ENCODE measurements at places on chromosomes 1 and 21.

DNA sequence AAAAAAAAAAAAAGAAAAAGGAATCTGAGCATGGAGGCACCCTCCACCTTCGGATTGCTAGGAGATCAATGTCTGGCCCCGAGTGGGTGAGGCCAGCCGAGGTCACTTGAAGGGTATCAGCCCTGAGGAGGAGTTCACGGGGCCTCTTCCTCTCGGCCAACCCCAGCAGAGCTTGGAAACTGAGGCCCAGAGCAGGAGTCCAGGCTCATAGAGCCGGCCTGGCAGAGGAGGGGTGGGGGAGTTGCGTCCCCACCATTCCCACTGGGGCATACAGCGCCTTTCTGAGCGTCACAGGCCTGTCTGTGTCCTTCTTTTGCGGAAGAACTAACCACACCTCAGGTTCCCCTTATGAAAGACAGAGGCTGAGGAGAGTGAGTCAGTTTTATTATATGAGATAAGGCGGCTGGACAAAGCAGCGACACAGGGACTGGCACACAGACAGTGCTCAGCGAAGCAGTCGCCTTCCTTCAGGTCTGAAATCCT lies 17.1 kb upstream of the EPHA2 start:
- no peak for DNase-seq

- no peak for DNase-seq
Measured at GRCh38 chr1:112457955-112458354, 50.8 kb upstream of the WNT2B start.

DNA sequence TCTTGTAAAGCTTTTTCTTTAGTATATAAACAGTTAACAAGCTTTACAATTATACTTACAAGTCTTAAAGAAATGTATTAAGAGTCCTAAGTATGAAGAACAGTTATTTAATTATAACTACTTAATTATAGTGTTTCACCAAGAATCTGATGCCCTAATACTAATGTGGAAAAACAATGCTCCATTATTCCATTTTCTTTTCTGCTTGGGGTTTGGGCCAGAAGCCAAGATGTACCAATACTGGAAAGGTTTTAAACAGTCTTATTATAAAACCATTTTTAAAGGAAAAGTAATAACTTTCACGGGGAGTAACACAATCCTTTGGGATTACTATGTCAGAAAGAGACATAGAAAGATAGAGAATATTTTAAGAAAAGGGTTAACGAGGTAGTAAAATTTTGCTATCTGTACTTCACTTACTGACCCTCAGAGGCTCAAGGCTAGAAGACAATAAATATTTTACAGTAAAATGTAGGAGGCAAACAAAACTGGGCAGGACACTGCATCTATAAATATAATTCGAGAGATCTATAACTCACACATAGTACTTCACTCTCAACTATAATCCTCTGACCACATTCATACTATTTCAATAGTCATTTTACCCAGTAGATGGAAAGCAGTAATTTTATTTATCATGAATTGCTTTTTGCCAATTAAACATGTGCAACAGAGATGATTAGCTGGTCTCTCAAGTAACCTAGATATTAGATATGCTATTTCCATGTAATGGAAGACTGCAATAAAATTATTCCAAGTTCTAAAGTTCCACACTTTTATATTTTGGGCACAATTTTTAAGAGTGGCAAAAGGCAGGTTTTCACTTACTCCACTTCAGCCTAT lies 63.9 kb downstream of the LTN1 start:
- no peak for DNase-seq

- DNase-seq: no peak
Measured at GRCh38 chr1:197683895-197684553, 91.3 kb downstream of the DENND1B start.

GRCh38 chr1:226956942-226957713 lies 17.0 kb downstream of the COQ8A start:
- DNase-seq: no peak

GRCh38 chr1:17668624-17669175 lies 86.4 kb upstream of the ACTL8 start:
- DNase-seq: no peak

DNA sequence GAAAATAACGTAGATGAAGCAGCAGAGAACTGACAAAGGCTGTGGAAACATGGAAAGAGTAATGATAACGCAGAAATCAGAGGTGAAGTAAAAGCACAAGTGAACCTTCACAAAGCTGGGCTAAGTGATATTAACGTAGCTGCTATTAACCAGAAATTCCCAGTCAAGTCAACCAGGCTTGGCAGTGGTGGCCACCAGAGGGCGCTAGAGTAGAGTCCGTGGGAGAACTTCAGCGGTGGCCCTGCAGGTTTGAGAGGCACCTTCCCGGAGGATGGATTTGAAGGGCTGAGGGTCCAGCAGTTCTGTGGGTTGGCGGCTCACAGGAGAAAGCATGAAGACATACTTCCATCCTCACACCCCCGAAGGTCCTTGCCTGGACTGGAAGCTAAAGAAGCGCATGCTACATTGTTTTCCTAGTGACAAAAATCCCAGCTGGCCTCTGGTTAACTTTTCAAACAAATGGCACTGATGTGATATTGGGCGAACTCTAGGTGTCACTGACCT lies 81.7 kb upstream of the ZNF648 start:
- DNase-seq: peak; percentile 81

GRCh38 chr1:9746211-9746610 lies 77.6 kb downstream of the CLSTN1 start:
- no peak for DNase-seq

GRCh38 chr1:107664982-107665925 lies 299.7 kb downstream of the VAV3 start:
- no peak for DNase-seq

- DNase-seq: peak; percentile 94
Measured at GRCh38 chr1:8026153-8026975, at the start of gene ERRFI1. ERRFI1 (minus strand) TSS chr1:8026309; CDS start chr1:8015619, 10,690 bp downstream.

DNA sequence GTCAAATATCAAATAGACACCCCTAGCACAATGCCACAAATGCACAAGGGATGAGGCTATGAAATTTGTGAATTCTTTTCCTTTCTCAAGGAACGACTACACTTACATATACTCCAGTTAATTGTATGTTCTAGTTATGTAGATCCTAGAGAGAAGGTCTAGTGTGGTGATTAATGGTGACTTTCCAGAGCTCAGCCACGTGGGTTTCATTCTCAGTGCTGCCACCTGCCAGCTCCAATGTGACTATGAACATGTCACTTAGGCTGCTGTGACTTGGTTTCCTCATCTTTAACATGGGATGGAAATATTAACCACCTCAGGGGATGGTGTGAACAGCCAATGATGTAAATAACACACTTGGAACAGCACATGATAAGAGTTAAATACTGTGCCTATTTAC lies 138.3 kb downstream of the APP start:
- DNase-seq: no peak

- no peak for DNase-seq
Measured at GRCh38 chr1:9761855-9762254, 61.9 kb downstream of the CLSTN1 start.

- no peak for DNase-seq
Measured at GRCh38 chr1:181630838-181631237, 147.5 kb downstream of the CACNA1E start.

DNA sequence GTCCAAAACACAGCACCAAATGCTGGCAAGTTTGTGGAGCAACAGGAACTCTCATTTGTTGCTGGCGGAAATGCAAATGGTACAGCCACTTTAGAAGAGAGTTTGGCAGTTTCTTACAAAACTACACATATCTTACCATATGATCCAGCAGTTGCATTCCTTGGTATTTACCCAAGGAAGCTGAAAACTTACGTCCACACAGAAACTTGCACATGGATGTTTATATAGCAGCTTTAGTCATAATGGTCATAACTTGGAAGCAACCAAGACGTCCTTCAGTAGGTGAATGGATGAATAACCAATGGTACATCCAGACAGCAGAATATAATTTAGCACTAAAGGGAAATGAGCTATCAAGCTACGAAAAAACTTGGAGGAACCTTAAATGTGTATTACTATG lies 66.4 kb downstream of the MARK1 start:
- no peak for DNase-seq

DNA sequence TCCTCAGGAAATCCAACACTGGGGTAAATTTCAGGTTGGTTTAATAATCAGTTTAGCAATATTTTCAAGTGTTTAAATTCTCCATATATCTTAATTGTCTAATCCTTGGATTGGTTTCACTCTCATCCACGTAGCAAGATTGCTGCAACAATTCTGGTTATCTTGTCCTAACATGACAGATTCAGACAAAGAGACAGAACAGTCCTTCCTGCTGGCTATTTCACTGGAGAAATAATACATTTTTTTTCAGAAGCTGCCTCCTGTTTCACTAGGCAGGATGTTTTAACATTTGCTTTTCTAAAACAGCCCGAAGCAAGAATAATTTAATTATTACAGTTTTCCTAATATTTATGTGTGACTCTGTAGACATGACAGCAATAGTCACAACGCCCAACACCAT lies 2011.2 kb downstream of the NCAM2 start:
- DNase-seq: no peak

DNA sequence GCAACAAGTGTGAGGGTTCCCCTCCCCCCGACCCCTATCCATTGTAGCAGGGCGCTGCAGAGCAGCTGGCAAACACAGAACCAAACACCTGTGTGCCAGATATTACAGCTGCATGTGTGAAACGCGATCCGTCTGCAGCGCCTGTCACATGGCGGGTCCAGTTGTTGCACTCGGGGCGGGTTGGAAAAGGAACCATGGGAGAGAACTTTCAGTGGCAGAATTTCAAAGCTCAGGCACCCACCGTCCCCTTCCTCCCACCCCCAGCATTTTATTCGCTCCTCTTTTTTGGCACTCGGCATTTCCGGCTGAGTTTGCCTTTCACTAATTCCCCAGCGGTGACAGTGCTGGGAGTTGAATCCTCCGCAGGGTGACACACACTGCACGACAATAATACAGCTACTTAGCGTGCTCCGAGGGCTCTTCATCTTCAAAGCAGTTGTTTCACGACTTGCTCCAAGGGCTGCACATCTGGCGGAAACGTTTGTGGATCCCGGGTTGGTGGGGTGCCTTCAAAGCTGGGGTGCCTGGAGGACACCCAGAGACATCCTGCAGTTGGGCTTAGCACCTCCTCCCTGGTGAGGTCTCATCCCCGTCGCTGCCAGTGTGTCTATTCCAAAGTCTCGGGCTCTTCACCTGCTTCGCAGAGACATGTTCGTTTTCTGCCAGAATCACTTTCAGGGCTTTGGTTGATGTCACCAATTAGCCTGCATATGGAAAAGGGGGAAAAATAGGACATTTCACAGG lies 180.7 kb downstream of the ZBTB18 start:
- DNase-seq: no peak

DNA sequence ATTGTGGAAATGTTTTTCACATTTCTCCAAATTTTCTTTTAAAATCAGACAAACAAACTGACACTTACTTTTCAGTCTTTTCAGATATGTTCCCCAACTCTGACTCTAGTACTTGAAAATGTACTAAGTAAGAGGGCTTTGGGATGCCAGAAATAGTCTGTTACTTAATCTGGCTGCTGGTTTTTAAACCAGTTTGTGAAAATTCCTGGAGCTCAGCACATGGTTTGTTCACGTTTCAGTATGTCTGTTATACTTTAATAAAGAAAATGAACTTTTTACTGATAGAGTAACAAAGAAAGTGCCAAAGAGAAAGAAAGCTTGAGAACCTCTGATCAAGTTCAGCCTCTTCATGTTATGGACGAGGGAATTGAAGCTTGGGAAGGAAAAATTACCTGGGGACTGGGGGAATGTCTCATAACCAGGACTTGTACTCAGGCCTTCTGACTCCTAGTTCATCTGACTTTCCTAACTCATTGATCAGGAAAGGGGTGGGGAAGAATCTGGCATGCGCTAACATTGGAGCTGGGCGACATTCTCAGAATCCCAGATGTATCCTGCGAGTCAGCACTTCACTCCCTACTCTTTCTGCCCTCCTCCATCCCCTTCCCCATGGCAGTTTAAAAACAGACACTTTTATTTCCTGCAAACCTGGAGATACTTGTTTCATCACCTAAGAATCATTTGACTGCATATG lies 30.8 kb upstream of the DNAJC6 start:
- DNase-seq: no peak

DNA sequence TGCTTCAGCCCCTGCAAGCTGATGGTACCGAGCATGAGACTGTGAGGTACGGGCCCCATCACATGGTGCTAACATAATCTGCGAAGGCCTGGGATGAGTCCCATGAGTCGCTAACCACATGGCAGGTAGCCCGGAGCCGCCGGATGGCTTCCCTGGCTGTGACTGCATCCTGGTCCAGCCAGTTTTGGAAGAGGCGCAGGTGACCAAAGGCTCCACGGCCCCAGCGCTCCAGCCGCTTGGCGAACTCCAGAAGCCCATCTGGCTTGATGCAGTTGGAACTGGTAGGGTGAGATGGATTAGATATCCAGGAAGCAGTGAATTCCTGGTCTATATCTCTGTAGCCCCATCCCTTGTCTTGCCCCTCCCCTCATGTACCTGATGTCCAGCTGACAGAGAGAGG lies 24.6 kb downstream of the LRRC41 start:
- DNase-seq: no peak

DNA sequence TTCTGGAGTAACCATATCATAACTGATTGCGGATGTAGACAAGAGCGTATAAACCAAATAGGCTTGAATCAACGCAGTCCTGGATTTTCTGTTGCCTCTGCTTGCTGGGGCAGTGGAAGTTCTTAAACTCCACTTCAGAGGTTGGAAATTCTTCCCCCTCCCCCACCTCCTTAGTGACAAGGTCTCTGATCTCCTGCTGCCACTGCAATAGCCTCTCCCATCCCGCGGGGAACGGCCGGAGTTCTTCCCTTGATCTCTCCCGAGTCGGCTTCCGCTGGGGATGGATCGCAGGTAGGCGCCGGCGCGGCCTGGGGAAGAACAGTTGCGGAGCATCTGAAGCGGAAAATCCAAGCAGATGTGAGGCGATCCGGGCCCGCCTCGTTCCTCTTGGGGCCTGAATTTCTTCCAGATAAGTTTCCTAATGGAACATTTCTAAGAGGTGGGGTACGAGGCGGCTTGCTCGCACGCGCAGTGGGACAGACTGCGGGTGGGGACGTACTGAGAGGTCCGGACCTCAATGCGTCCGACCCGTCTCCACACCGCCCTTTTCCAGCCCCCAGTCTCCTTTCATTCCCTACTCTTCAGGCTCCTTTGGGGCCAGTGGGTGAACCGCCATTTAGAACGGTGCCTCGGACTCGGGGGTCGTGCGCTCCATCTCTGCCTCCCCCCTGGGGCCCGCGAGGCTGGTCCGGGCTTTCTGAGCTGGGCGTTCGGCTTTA lies 3.1 kb upstream of the SIM2 start:
- DNase-seq: no peak

GRCh38 chr1:245874942-245875580 lies 632.0 kb downstream of the SMYD3 start:
- DNase-seq: peak; percentile 31

DNA sequence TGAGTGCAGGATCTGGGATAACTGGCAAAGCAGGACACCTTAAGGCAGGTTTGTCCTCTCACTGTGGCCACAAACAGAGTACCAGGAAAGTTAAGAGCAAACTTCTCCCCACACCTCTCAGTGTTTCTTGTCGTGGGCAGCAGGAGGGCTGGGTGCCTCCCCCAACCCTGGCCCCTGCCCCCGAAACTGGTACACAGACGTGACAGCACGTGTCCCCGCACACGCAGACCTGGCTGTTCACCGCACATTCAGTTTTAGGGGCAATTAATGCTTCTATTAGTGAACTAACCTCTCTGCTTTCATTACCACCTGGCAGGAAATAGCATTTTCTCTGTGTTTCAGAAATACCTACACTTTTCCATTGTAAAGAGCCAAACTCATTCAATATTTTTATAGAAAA lies 32.9 kb upstream of the RIPK4 start:
- no peak for DNase-seq

- DNase-seq: no peak
Measured at GRCh38 chr21:44267655-44268142, 6.0 kb upstream of the DNMT3L start.

All from T1000 (cell line).